Central memory CD8-positive, alpha-beta T cell (primary cell): ENCODE measurements at places on chromosomes 2 and 18.

- no peak for DNase-seq
Measured at GRCh38 chr18:54261894-54262293, 7.4 kb upstream of the POLI start.

GRCh38 chr2:206983161-206983859 lies 44.0 kb downstream of the CPO start:
- DNase-seq = no peak

- no peak for DNase-seq
Measured at GRCh38 chr2:96369186-96369585, 33.6 kb downstream of the NCAPH start.

DNA sequence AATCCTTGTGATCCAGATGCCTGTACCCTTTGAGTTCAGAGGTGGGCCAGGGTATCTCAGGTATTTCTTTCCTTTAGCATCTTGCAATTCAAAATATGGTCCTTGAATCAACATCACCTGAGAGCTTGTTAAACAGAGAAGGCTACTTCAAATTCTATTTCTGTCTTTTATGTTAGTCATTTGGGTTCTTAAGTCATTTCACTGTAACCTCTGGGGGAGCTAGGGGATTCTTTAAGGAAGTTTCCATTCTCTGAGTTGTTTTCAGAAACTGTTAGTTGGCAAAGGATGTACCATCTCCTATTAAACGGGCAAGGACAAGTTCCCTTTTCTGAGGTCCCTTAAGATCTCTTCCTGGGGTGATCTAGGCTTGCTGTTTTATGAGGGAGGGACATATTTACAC lies 16.6 kb downstream of the CFLAR start:
- no peak for DNase-seq

DNA sequence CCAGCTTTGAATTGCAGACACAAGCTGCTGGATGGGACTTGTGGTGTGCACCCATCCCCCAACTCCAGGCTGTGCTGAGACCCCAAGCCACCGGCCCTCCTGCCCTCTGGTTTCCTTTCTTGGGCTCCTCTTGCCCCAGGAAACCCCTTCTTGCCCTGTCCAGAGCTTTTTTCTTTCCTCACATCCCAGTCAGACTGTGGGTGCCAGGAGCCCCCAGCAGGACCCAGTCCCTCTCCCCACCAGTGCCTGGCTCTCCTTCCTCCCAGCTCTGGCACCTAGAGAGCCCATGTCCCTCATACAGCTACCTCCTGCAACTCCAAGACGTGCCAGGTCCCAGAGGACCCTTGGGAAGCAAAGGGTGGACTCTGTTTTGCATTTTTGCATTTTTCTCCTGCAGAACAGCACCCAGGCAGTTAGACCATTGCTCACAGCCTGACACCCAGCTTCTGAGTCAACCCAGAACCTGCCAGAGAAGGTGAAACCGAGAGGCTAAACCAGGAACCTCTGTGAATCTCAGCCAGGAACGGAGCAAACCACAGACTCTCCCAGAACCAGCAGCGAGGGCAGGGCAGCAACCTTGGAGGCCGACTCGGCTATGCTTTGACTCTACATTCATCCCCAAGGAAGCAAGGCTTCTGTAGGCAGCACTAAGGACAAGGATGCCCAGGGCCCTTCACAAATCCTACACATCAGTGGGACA lies 221.1 kb downstream of the ANAPC1 start:
- no peak for DNase-seq

DNA sequence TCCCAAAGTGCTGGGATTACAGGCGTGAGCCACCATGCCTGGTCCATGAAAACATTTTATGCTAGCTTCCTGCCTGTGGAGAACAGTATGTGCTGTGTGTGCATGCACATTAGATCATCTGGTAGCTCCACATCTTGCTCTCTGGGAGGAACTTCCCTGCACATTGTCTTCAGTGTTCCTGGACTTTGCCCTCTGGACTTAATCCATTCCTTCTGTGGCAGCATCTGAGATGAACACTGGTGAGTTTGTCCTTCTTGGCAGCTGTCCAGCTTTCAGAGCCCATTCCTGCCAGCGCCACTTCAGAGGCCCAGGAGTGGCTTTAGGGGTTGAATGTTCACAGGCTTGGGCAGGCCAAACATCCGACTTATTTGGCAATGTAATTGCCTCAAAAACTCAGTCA lies 65.2 kb downstream of the POU3F3 start:
- no peak for DNase-seq

DNA sequence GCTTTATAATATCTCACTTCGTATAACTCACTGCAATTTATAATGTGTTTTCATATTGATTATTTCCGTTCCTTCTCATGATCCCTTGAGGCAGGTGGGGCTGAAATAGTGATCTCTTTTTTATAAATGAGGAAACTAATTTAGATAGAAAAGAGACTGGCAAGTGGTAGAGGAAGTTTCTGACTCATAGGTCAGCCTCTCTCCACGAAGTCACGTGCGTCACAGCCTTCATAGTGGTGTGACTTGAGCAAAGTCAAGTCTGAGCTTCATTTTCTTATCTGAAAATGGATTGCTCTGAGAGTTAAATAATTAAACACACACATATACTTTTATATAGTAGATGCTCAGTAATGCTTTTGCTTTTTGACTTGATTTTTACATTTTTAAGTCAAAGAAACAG lies 19.9 kb downstream of the ABCG5 start:
- DNase-seq = no peak

- DNase-seq = no peak
Measured at GRCh38 chr2:73095910-73096309, 16.8 kb downstream of the RAB11FIP5 start.

GRCh38 chr2:187495324-187495723 lies 47.3 kb upstream of the CALCRL start:
- DNase-seq = no peak

- no peak for DNase-seq
Measured at GRCh38 chr2:239075918-239076758, 228.3 kb downstream of the TWIST2 start.

DNA sequence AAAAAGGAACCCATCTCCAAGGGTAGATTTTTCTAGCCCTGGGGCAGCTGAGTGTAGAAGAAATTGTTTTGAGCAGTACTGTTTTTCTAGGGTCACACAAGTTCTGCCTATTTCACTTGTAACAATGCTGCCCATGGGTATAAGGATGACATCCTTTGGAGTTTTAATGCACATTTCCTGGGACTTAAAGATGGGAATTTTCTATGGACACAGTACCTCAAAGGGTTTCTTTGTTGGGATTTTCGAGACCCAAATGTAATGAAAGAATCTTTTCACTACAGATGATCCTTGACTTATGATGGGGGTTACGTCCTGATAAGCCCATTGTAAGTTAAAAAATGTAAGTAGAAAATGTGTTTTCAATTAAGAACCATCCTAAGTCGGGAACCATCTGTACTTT lies 31.8 kb downstream of the CDC42EP3 start:
- DNase-seq = no peak

- no peak for DNase-seq
Measured at GRCh38 chr18:66193394-66193793, 410.5 kb downstream of the CDH19 start.

- DNase-seq = no peak
Measured at GRCh38 chr2:31222071-31222470, 4.8 kb upstream of the CAPN14 start.

GRCh38 chr18:63590373-63590772 lies 3.2 kb downstream of the SERPINB13 start:
- no peak for DNase-seq

DNA sequence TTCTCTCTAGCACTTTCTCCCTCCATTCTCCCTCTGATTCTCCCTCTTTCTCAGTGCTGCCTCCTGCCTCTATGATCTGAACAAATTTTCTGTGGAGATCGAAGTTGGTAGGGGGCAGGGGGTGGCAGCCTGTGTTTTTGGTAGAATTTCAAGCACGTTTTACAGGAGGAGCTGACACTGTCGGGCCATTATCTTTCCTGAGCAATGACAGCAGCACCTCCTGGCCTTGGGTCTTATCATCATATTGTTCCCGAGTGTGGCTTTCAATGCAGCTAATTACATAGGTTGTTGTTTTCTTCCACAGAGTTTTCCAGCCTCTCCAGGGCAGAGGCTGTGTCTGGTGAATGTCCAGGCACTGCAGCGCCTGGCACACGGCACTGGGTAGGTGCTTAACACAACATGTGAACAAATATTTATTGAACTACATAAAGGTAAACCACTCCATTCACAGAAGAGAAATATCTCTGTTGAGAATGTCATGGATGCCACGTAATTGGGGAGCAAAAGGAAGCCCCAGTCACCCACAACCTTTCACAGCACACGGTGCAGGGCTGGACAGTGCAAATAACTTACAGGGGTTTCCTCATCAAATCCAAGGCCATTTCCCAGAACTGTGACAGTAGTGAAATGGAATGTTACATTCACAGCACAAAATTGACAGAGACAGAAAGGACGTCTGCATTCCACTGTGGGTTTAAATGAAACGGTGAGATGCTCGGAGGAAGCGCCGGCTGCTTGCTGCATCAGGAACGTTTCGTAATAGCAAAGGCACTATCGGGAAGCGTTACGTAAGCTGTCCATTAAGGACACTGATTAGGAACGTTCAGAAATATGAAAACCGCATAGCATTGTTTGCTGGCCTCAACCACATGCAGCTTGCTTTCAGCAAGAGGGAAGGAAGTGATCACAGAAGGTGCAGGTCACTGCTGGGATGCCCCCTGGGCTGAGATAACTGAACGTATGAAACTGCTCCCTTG lies 6.5 kb upstream of the KCNG2 start:
- DNase-seq = no peak

GRCh38 chr2:150610670-150611279 lies 123.3 kb upstream of the RND3 start:
- DNase-seq = no peak

DNA sequence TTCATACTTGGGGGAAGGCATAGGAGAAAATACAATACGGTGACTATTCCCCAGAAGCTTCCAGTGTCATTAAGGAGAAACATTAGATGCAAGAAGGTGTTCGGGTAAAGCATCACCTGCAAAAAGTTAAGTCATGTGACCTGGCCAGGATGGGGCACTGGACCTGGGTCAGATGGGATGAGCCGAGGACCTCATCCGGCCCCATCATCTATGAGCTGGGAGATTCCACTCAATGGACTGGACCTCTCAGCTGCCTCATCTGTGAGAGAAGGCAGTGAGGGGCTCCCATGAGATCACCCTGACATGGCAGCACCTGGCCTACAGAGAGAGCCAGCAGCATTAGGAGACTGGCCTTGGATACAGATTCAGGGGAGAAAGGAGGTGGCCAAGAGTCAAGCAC lies 111.4 kb upstream of the TEX51 start:
- no peak for DNase-seq
